DMS53 (cell line): ENCODE measurements at places on chromosomes 6 and 20.

DNA sequence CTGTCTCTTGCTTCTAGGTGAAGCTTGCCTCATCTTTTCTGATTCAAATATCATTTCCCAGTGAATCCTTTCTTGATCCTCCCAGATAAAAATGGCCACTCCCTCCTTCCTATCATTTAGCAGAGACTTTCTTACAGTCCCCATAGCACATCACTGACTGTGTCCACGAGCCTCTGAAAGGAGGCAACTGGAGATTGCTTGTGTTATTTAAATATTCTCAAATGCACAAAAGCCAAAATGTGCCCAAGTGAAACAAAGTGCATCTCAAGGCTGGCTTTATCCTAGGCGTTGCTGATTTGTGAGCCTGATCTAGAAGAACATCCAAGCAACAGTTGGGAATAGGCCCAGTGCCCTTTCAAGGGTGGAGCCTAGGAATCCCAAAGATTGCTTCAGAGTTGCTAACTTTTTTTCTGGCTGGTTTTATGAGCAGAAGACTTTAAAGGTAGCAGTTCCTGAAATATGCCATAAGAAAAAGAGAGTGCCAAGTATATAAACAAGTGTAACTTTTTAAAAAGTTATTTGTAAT, 393.6 kb downstream of the CD83 start:
- no peak for DNase-seq

DNA sequence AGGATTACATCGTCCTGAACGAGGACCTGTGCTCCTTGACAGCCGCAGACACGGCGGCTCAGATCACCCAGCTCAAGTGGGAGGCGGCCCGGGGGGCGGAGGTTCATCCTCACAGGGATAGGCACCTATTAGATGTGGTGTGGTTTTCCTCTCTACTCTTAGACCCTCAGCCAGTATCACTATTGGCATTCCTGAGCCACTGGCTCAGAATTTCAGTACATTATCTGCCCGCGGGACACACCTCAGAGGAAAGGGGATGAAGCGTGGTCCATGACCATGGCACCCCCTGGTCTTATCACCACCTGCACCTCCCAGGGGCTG, 34.6 kb upstream of the HLA-G start:
- DNase-seq = no peak

GRCh38 chr6:100593522-100593921, 128.8 kb upstream of the SIM1 start:
- DNase-seq = no peak

GRCh38 chr20:38883081-38883980, 42.9 kb upstream of the FAM83D start:
- peak; percentile 25 for DNase-seq

DNA sequence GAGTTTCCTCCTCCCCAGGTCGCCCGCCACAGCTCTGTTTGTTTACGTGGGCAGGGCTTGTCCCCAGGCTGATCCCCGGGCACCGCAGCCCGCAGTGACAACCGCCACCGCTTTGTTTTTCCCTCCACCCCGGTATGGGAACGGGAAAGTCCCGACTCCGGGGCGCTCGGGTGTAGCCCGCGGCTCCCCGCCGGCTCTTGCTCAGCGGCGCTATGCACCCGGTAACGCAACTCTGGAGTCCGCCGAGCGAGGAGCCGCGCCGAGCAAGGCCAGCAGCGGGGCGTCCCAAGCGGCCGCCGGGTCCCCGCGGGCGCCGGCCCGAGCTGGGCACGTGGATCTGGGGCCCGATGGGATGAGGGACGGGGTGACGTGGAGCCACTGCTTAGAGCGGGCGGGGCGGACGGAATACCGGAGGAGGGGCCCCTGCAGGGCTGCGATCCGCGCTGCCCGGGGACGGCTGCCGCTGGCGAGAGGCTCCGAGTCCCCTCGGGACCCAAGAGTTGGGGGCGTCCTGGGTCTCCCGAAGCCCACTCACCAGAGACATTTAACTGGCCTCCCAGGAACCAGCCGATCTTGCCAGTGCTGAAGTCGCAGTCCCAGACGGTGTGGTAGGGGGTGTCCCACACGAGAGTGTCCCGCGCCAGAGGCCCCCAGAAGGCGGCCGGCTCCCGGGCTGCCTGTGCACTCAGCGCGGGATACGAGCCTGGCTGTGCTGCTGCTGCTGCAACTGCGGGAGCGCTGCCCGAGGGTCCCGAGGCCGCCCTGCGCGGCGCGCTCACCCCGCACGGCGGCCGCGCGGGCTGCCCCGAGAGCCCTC, 497 bp downstream of the ACSS1 start:
- DNase-seq = peak; percentile 93

GRCh38 chr6:83303426-83303825, 110.3 kb downstream of the RWDD2A start:
- DNase-seq = no peak

GRCh38 chr20:25863536-25864325, 167.1 kb upstream of the ZNF337 start:
- DNase-seq = no peak

DNA sequence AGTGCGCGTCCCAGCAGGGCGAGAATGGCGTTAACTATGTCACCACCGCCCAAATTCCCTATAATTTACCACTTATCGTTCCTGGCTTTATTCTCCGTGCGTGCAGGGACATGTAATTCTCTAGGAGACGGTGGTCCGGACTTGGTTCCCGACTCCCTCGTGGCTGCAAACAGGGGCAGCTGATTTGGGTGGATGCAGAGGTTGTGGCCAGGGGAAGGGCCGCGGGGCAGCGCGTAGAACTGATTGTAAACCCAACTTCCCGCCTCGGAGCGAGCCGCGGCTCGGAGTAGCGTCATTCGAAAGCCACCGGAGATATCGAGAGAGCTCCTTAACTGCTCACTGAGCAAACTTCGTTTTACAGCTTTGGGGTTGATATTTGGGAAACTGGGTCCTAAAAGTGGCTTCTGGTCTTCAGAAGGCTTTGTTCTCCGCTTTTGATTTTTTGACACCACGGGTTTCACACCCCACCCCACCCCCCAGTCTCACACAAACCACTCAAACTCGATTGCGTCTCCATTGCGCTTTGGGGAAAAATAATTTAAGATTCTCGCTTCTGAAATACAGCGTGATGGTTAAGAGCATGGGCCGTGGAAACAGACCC, 17.5 kb upstream of the ZSCAN9 start:
- peak; percentile 61 for DNase-seq

DNA sequence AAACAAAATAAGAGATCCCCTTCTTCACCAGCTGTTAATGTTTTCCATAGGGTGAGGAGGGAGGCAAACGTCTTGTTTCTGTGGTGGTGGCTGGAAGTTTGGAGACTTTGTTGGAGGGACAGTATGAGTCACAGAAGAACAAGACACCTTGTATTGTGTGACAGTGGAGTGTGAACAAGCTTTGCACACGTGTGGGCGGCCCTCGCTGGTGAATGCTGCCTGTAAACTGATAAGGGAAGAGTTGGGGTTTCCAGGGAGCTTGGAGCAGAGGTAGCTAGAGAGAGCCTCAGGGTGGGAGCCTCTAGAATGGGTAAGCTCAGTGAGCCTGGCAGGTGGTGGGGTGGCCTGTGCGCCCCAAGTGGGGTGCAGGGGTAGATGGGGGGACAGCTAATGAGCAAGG, 78.3 kb downstream of the ZDHHC14 start:
- no peak for DNase-seq

DNA sequence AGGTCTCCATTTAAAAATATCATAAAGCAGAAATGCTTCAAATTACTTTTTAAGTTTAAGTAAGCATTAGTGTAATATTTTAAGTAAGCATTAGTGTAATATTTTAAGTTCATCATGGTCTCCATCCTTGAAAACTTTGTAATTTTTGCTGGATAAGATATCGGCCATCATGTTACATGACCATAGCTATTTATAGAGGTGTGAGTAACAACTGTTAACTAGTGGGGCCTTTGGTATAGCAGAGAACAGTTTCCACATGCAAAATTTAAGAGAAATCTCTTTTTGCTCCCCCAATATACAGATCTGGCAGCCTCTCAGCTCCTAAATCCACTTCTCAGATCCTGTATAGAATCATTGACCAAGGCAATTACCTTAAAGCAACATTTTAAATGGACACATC, 468 bp downstream of the TRDN start:
- no peak for DNase-seq

GRCh38 chr6:136659991-136660499, 109.8 kb upstream of the MAP7 start:
- no peak for DNase-seq

GRCh38 chr20:37999526-38000263, 33.6 kb downstream of the TTI1 start:
- no peak for DNase-seq

GRCh38 chr6:87825821-87826221, 123.8 kb upstream of the AKIRIN2 start:
- DNase-seq = no peak

GRCh38 chr6:151733680-151734320, 73.7 kb upstream of the ESR1 start:
- no peak for DNase-seq

DNA sequence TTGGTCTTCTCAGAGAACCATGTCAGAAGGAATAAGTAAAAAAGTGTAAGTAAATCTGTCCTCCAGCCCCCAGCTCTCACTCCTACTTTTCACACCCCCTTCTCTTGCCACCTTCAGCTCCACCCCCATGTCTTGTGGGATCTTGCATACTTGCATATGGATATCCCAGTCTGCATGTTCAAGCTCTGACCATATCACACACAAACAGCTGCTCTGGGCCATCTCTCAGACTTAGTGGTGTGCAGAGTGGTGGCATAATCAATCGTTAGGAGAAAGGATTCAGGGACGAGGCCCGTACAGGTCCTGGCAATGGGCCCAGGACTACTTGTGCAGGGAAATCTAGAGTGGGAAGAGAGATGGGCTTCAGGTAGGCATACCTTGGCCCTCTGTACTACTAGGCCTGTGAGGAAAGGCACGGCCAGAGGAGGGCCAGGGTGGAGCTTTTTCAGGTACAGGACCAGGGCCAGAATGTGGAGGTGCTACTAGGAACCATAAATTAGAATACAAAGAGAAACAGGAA, 112.0 kb upstream of the SGK1 start:
- no peak for DNase-seq

DNA sequence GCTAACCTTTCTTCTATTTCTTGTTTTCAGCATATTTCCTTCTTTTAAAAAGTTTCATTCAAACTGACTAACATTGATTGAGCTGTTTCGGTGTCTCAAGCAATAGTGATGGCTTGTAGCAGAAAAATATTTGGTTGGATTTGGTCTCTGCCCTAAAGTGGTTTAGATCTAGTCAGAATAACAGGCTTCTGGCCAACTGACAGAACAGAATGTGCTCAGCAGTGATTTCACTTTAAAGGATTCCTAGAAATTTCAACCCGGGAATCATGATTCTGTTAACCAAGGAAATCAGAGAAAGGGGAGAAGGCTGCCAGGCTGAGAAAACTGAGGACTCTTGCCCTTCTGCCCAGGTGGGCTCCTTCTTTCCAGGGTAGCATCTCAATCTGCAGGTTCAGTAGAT, 16.6 kb upstream of the GSTA1 start:
- no peak for DNase-seq

DNA sequence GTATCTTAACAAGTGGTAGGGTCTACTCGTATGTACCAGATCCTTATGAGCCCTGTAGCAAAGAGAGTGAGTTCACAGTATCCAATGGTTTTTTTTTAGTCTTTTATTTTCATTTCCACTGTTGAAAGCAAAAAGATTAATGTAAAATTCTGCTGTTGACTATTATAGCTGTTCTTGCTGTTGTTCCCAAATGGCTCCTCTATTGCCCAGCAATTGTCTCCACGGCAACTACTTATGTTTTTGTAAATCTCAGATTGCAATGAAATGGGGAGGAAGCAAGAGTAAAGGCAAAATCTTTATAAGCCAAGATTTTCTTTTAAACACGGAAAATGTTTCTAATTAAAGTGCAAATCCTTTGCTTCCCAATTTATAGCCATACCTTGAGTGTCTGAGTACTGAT, 406.1 kb downstream of the EPM2A start:
- no peak for DNase-seq

GRCh38 chr20:49747707-49748524, 34.2 kb upstream of the B4GALT5 start:
- no peak for DNase-seq

GRCh38 chr6:36968266-36968977, 13.9 kb downstream of the PI16 start:
- DNase-seq = no peak
